Colonic mucosa (tissue), 4 donors: ENCODE measurements at places on chromosomes 5 and 9. TPM values are rescaled to one million over a fixed set of nuclear protein-coding genes. Genes with fewer than 3 reads are reported as not detected.

Gene PCDH1
- 105 TPM for total RNA-seq

DNA sequence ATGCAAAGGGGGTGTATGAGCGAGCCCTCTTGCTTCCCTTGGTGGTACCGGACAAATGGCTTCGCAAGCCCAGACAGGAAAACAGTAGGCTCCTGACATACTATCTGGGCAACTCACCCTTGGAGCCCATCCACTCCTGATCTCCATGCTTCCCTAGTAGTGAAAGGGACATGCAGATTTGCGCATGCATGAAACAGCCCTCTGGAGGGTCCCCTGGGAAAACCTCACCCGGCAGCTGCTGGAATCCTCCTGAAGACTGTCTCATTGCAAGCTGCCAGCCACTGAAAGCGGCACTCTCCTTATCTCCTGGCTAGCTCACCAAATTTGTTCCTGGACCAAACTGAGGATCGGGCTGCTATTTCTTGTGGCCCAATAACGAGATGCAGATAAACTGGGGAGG is 10.2 kb downstream of the ZNF169 start:
- no peak for DNase-seq

Gene INSL6
- not detected for total RNA-seq

GRCh38 chr9:33651125-33651524 is 127.1 kb downstream of the ANKRD18B start:
- no peak for DNase-seq
